ENCODE measurements at places on chromosomes 16 and 17.
A peak's percentile ranks its signal among the peaks of the same experiment; 100 is the strongest.

DNA sequence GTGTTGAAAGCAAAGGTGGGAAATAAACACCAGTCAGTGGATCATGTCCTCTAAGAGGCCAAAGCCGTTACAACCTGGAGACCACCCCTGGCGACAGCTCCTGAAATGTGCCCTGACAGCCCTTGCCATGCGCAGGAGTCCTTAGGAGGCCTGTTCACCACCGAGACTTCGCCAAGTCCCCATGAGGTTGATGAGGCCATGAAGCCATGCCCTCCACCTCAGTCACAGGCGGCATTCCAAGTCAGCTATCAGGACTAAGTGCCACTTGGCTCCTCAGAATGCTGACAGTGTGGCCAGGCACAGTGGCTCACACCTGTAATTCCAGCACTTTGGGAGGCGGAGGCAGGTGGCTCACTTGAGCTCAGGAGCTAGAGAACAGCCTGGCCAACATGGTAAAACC lies 27.1 kb downstream of the ADAM11 start:
- DNase-seq, result no peak

- DNase-seq, result no peak
These were observed 76.6 kb downstream of the CMIP start for GRCh38 chr16:81521141-81521626.

DNA sequence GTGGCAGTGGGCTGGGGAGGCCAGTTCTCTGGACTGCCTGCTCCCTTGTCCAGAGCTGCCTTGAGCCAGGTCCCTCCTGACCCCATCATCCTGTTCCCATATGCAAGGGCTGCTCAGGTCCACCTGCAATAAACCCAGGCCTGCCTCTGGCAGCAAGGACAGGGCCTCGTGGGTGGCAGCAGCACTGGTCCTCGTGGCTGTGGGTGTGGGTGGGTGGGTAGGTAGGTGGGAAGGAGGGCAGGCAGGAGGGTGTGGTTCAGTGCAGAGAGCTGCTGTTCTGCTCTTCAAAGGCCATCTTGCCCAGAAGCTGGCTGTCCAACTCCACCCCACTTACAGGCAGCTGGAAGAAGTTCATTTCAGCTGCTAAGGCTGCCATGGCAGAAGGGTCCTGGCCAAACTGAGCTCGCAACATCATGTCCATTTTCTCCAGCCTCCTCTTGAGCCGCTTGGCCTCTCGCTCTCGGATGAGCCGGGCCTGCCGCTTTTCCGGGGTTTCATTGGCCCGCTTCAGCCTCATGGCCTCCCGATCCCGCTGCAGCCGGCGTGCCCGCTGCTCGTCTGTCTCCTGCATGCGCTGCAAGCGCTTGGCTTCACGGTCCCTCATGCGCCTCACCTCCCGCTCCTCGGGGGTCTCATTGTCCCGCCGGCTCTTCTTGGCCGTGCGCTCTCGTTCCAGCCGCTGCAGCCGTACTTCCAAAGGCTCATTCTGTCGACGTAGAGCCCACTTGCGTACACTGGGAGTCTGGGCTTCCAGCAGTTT lies 14.2 kb downstream of the ATXN1L start:
- no peak for DNase-seq

DNA sequence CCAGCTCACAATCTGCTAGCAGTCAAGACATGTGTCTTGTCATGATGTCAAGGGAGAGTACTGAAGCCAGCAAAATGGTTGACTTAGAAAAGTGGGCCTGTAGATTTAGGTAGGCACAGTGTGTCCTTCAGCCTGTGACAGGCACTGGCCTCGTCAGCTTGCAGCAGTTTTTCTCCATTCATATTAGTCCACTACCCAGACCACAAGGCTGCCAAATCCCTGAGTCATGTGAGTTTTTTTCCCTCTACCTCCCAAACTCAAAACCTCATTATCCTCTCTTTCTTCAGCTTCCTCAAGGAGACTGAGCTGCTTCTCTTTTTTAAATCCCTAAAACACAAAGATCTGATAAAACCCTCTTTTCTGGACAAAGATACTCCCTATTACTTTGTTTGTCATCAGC lies 102.6 kb upstream of the HS3ST3A1 start:
- no peak for DNase-seq

DNA sequence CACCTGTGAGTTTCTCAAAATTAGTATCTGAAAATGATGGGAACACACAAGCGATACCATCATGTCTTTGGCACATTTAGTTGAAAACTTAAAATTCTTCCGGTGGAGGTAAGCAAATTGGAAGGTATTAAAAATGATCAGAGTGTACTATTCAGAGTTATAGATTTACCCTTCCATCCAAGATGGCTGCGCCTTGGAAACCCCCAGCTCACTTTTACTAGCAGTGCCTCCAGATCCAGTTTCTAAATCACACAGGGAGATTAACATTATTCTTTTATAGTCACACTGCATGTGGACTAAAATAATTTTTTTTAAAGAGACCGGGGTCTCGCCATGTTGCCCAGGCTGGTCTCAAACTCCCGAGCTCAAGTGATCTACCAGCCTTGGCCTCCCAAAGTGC lies 15.0 kb downstream of the PITPNC1 start:
- no peak for DNase-seq

DNA sequence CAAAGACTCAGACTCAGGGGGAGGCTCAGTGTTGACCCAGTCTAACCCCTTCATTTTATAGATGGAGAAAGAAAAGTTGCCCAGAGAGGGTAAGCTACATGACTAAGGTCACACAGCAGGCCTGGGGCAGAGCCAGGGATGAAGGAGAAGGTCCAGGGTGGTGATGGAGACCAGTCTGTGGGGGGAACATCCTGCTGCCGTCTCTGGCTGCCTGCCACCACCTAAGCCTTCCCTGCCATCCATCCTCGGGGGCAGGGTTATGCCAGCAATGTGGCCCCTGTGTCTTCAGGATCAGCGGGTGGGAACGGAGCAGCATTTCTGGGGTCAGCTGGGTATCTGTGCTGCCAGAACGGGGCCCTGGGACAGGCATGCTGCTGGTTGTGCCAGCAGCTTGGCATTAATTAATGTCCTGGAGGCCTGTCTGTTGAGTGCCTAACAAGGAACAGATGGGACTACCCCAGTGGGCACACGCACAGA lies 5.5 kb downstream of the DOK4 start:
- DNase-seq, result no peak

DNA sequence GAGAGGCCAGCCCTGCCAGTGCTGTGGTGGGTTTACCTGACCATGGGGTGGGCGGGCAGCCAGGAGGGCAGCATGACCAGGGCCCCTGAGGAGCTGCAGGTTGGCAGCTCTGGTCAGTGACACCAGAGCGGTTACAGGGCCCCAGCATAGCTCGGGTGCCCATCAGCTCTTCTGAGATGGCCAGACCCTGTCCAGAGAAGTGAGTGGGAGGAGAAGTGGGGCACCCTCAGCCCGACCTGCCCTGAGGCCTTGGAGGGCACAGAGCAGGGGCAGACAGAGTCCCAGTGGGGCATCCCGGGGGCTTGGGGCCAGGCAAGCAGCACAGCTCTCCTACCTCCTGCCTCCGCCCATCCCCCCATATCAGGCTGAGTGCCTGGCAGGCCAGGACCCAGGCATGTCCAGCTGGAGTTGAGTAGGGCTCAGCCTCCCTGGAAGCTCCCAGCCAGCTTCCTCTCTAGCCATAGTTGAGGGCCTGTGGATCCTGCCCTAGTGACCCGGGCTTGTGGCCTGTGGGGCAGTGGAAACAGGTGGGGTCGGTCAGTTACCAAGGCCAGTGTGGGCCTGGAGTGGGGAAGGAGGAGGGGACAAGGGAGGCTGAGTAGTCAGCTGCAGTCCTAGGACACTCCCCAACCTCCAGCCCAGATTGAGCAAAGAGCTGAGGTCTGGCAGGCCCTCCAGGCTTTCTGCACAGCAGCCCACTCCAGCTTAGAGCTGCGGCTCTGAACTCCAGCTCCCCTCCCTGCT lies 83.5 kb downstream of the AMFR start:
- DNase-seq, result no peak

- DNase-seq, result no peak
These were observed 2.0 kb upstream of the SLFN5 start for GRCh38 chr17:35240861-35241260.

GRCh38 chr17:79612468-79613194 lies 1.8 kb upstream of the RBFOX3 start:
- peak; percentile 69 for DNase-seq

- DNase-seq, result no peak
These were observed 737 bp downstream of the NUDT16L1 start for GRCh38 chr16:4693956-4694641.

- no peak for DNase-seq
These were observed 480 bp downstream of the MRPS7 start for GRCh38 chr17:75262112-75262606.

GRCh38 chr16:30356401-30357084 lies 1.4 kb upstream of the CD2BP2 start:
- DNase-seq, result no peak
